ENCODE measurements at places on chromosomes 1 and 21.

- no peak for DNase-seq
Observed at GRCh38 chr1:30642391-30643120, 80.8 kb downstream of the MATN1 start.

GRCh38 chr1:180231936-180232335 is 1.9 kb downstream of the LHX4 start:
- DNase-seq, result no peak

- DNase-seq, result no peak
Observed at GRCh38 chr1:206909883-206910318, 11.8 kb downstream of the FCMR start.

DNA sequence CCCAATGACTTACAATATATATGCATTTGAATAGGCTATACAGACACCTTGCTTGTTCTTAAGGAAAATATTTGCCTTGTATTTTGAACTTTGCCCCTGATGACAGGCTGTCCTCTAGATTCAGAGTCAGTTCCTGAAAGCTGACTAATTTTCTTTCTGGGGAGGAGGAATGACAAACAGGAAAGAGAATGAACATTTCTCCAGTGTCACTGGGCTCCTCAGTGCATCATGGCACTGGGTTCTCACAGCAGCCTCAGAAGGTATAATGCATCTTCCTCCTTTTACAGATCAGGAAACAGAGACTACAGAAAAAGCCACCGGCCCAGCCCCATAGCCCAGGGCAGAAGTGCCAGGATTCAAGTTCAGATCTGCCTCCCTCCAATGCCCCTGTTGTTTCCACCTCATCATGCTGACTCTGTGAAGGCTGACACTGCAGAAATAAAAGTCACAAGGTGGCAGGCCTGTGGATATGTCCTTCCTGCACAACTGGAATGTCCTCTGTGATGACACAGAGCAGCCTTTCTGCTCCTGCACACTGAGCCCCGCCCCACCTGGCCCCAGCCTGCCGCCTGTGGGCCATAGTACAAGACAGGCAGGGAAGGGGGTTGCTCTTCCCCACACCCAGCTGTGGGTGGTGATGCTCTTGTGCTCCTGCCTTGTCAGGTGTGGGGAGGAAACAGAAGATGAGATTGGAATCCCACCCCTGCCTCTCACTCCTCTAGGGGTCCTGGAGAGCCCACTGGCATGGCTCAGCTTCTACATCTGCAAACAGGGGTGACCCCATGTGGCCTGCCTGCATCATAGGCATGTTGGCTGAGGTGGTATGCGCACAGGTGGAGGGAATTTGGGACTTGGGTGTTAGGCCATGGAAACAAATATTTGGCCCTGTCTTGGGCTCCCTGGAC is 6.4 kb downstream of the TTC22 start:
- DNase-seq, result no peak

DNA sequence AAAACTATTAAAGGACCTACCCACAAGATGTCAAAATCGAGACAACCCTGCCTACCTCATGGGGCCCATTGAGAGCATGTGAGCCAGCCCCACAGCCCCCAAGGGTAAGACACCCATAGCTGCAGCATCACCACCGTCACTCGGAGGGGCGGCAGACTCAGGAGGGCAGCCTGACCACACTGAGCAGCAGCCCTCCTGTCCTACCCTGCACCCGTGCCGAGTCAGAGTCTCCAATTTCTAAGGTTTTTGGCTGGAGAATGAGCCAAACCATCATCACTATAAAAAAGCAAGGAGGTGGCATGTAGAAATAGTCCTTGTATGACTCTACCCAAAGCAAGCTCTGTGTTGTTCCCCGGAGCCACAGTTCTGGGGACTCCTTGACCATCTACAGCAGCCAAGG is 94.7 kb downstream of the SSBP3 start:
- DNase-seq, result no peak

GRCh38 chr1:65756616-65757015 is 36.1 kb upstream of the PDE4B start:
- DNase-seq, result no peak

DNA sequence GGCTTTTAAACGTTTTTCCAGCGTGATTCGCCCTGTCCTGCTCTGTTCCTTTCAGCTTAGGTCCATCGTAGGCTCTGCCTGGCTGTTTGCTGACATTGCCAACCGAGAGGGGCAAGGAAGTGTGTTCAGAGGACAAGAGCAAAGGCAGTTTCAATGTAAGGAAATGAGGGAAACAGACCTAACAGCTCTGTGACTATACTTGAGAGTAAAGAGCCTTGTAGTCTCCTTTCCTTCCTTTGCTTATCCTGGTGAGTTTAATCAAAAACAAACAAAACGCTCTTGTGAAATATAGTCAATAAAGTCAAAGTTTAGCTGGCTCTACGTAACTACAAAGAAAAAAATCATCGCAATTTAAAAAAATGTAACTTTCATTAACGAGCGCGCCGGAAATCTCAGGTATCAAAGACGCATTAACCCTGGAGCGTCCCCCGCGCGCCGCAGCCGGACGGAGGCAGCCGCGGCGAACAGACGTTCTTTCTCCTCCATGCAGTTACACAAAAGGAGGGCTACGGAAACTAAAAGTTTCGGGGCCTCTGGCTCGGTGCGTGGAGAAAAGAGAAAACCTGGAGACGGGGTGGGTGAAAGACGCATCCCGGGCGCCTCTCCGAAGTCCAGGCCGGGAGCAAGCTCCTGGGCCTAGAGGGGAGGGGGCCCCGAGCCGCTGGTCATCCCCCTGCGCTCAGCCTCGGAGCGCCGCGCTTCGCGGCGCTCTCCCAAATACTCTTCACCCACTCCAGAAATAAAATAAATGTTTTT is 617 bp upstream of the ADGRL2 start:
- no peak for DNase-seq
